ENCODE measurements at places on chromosomes 1 and 21.

DNA sequence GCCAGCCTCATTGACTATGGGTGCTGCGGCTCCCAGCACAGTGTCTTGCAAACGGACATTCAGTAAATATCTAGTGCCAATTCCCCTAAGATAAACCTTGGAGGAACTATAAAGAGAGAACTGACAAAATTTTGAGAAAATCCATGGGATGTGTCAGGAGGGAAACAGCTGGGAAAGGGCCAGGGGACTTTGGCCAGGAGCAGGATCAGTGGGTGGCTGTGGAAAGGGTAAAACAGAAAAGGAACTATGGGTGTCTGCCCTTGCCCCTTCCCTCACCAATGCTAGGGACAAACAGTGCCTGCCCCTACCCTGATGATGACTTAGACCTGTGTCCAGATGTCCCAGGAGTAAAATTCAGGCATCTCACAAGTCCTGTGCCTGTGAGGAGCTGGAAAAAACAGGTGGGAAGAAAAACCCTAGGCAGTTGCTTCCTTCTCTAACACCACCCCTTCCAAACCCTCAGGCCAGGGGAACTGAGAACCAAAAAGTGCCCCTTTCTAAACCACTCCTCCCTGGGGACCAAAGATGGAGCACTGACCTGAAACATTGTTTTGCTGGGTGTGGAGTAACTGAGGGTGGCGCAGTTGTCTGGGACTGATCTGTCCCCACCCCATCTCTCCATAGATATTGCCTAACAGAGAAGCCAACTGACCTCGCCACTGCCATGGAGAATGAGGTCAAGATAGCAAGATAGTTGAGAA is 22.1 kb upstream of the IFNAR2 start:
- DNase-seq: no peak

GRCh38 chr1:22753481-22753971 is 42.9 kb downstream of the EPHB2 start:
- DNase-seq: no peak

GRCh38 chr1:188364927-188365449 is 1536.2 kb downstream of the PLA2G4A start:
- no peak for DNase-seq

- no peak for DNase-seq
Observed at GRCh38 chr1:184860985-184861754, 106.5 kb upstream of the EDEM3 start.

DNA sequence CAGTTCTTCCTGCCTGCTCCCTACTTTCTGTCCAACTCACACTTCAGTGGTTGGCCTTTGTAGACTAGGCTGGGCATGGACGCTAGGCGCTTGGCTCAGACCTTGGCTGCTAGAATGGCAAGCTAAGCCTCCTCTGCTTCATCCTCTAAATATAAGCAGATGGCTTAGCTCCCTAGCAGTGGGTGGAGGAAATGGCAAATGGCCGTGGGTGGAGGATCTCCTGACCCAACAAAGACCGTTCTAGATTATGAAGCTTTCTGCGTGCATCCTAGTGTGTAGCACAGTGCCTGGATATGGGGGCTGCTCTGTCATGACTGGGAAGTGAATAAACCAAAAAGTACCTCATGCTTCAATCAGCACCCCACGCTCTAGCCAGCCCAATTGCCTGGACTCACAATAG is 10.4 kb upstream of the ETV3L start:
- no peak for DNase-seq

DNA sequence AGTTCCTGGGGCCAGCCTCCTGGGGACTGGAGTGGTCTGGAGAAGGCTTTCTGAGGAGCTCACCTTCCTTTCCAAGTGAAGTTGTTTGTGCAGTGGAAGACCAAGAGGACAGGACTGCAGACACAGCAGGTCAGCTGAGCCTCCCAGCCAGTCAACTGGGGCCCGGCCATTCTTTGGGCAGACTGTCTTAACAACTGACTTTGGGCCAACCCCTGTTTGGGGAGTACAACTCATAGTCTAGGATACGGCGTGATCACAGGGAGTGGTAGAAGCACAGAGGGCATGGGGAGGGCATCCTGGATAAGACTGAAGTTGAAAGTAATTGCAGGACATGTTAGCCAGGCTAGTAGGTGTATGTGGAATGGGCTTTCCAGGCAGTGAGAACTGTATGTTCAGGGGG is 50.3 kb downstream of the PGM1 start:
- DNase-seq: no peak

DNA sequence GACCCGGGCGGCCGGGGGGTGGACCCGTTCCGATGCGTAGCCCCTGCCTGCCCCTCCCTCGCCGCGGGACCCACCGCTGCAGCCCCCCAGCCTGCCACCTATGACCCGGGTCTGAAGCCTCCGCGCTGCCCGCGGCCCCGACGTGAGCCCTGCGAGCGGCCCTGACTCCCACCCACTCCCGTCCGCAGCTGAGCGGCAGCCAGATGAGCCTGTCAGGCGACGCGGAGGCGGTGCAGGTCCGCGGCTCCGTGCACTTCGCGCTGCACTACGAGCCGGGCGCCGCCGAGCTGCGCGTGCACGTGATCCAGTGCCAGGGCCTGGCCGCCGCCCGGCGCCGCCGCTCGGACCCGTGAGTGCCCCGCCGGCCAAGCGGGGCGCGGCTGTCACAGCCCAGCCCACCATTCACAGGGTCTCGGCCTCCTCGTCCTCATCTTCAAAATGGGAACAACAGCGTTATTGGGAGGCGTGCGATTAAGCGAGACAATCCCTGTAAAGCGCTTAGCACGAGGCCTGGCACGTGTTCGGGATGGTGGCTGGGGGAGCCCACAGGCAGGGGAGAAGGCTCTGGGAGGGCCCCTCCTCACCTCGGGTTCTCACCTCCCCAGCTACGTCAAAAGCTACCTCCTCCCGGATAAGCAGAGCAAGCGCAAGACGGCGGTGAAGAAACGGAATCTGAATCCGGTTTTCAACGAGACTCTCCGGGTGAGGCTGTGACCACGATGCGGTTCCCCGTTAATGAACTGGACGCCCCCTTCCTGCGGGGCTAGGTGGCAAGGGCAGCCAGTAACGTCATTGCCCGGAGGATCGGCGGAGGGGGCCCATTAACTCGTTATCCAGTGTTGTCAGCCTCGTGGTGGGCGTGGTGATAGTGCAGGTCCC is 8.2 kb downstream of the SYTL1 start:
- DNase-seq: no peak

DNA sequence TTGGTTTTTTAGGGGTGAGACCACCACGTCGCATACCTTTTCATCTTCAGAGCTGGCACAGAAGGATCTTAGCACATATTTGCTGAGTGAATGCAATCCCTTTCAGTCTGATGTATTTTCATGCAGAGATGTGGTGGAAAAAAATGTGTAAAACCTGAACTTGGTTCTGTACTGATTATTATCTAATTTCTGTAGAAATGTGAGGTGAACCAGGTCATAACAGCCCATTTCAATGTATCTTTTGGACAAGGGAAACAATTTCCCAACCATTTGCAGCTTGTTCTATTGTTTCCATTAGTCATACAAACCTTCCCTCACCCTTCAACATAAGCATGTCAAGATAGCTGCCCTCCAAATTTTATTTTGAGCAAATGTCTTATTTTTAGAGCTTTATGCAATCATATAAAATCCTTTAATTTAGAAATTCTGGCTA is 46.8 kb upstream of the RUNX1 start:
- no peak for DNase-seq

DNA sequence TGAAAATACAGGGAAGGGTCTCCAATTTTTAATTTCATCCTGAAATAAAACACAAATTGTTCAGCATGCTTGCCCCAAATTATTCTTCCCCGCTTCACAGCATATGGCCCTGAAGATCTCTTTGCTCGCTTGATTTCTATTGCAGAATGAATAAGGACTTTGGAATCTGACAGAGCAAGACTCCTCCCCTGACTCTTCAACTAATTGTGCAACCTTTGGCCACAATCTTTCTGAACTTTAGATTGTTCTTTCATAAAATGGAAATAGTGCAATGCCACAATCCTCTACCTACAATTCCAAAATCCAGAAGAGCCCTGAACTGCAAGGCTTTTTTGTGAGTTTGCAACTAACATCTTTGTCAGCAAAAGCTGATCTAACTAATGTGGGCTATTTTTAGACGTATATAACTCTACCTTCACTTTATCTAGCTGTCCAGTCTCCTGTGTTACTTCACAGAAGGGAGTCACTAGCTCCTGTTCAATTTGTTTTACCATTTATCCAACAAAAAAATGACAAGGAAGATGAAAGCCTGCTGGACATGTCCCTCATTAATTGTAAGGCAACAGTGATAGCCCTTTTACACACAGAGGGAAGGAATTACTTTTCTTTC is 13.4 kb downstream of the RNASEL start:
- DNase-seq: no peak

- no peak for DNase-seq
Observed at GRCh38 chr1:220011620-220012019, 34.7 kb downstream of the EPRS1 start.

- DNase-seq: no peak
Observed at GRCh38 chr1:25246600-25247023, 642 bp downstream of the RSRP1 start.

GRCh38 chr21:39136711-39137110 is 46.5 kb downstream of the PSMG1 start:
- DNase-seq: no peak

- no peak for DNase-seq
Observed at GRCh38 chr1:18344755-18345154, 136.0 kb upstream of the KLHDC7A start.

DNA sequence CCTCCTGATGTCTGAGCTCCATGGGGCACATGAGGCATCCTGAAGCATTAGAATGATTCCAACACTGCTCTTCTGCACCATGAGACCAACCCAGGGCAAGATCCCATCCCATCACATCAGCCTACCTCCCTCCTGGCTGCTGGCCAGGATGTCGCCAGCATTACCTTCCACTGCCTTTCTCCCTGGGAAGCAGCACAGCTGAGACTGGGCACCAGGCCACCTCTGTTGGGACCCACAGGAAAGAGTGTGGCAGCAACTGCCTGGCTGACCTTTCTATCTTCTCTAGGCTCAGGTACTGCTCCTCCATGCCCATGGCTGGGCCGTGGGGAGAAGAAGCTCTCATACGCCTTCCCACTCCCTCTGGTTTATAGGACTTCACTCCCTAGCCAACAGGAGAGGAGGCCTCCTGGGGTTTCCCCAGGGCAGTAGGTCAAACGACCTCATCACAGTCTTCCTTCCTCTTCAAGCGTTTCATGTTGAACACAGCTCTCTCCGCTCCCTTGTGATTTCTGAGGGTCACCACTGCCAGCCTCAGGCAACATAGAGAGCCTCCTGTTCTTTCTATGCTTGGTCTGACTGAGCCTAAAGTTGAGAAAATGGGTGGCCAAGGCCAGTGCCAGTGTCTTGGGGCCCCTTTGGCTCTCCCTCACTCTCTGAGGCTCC is 11.1 kb upstream of the RASSF5 start:
- no peak for DNase-seq

DNA sequence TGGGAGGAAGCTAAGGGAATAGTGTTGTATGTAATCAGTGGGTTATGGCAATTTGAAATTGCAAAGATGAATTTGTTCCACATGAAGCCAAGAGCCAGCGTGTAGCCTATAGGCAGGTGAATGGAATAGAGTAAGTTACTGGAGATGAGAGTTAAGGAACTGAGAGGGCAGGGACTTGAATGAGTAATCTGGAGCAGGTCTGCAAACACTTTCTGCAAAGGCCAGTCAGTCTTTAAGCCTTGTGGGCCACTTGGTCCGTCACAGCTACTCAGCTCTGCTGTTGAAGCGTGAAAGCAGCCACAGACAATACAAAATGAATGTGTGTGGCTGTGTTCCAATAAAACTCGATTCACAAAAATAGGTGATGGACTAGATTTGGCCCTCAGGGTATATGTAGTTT is 29.2 kb downstream of the SZT2 start:
- no peak for DNase-seq

DNA sequence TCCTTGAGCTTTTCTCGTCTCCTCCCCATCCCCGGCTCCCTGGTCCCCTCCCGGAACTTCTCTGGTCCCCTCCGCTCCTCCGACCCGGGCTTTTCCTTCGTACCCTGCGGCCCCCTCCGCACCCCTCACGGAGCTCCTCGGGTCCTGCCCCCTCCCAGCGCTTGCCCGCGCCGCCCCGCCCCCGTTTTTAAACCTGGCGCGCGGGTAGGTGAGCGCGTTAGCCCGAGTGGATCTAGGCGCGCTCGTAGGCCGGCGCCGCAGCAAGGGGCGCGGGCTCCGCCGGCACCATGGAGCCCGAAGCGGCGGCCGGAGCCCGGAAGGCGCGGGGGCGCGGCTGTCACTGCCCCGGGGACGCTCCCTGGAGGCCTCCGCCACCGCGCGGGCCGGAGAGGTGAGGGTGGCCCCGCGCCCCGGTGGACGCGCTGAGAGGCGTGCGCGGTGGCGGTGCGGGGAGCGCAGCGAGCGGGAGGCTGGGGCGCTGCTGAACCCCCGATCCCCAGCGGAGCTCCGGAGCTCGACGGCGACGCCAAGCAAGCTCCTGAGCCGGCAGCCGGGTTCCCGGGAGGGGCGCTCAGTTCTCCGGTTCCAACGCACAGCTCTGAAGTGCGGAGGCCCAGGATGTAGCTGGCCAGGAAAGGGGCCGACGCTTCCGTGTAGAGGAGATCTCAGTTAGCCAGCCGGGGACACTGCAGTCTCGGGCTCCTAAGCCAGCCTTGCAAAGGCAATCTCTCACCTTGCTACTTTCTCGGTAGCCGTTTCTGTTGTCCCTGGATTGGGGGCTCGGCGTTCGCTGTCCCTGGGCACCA is at the start of gene RIPPLY3:
Gene RIPPLY3, plus strand, starts transcription at position 217 of the 806 bp plus-strand sequence. Its CDS starts 71 bp downstream, at position 288.
- no peak for DNase-seq

GRCh38 chr21:45857761-45858160 is 123.8 kb upstream of the COL6A1 start:
- no peak for DNase-seq

- DNase-seq: no peak
Observed at GRCh38 chr21:31195334-31196015, 148.6 kb downstream of the TIAM1 start.

DNA sequence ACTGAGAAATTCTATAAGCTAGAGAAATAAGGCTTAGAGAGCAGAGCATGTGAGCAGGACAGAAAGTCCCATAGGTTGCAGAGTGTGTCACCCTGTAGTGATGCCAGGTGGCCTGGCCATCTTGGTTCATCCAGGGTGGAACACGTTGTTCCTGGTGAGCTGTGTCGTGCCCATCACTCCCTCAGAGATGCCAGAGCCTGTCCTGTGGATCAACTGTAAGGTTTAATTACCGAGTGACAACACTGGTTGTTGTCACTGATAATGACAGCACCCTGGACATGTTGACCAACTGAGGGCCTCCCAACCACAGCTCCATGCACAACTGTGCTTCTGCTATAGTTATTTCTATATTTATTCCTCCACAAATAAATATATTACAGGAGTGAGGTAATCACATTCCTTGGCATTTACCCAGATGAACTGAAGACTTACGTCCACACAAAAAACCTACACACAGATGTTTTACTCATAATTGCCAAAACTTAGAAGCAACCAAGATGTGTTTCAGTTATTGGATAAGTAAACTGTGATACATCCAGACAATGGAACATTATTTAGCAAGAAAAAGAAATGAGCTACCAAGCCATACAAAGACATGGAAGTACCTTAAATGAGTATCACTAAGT is 6.2 kb downstream of the C1orf198 start:
- DNase-seq: no peak

- DNase-seq: no peak
Observed at GRCh38 chr1:25435397-25436108, 4.9 kb downstream of the MACO1 start.

GRCh38 chr1:156704166-156704711 is 1.1 kb downstream of the CRABP2 start:
- DNase-seq: no peak

GRCh38 chr1:24905355-24905978 is 24.6 kb downstream of the RUNX3 start:
- no peak for DNase-seq
